Foreskin keratinocyte (primary cell): ENCODE measurements at places on chromosomes 16 and 17. TPM values are rescaled to one million over a fixed set of nuclear protein-coding genes. Genes with fewer than 3 reads are reported as not detected.

GRCh38 chr17:68807998-68808772 is 147.0 kb downstream of the ABCA8 start:
- no peak for DNase-seq

DNA sequence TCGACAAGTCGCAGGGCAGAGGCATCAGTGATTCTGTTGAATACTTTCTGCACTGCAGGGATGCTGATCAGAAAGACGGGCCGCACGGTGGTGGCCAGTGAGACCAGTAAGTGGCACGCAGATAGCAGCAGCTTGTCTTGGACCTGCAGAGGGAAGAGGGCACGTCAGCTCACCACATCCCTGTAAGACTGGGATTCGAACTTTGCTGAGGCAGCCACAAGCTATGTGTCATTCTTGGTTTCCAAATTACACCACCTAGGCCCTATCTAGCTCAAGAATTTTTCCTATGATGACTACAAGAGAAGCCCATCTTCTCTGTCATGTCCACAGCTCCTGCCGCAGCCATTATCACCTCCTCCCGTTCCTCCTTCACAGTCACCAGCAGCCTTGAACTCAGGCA is 49.4 kb upstream of the GSG1L start:
- no peak for DNase-seq

DNA sequence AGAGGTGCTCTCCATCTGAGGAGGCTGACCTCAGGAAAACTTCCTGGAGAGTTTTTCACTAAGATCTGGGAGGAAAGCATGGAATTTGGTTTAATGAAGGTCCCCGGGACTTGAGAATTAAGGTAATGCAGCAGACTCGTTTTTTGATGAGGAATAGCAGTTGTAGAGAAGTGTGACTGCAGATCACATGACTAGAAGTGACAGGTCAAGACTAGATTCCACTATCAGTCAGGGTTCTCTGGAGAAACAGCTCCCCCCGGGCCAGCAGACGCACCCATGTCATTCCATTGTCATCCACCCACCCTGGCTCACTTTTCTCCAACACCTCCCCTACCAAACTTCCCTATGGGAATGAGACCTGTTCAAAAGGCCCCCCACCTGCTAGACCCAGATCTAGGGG is 1.9 kb upstream of the DHRS13 start:
- no peak for DNase-seq

DNA sequence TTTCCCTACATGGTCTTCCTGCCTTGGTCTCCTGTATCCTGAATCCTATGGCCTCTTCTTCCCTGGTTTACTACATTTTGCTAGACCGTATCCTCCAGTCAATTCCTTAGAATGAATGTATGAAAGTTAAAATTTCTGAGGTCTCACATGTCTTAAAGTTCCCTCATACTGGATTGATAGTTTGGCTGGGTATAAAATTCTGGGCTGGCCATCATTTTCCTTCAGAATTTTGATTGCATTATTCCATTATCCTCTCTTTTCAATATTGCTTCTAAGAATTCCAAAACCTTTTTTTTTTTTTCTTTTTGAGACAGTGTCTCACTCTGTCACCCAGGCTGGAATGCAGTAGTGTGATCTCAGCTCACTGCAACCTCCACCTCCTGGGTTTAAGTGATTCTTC is 10.8 kb downstream of the NOD2 start:
- DNase-seq: no peak

GRCh38 chr16:51497541-51498211 is 346.6 kb upstream of the SALL1 start:
- DNase-seq: no peak

Gene CNGB1
- total RNA-seq: 0.14 and 0.25 TPM in 2 replicates

Gene VPS35L
- total RNA-seq: 35.6 and 41.3 TPM in 2 replicates
